Neuronal stem cell (in vitro differentiated cells): ENCODE measurements at places on chromosomes 4 and X.
A peak's percentile ranks its signal among the peaks of the same experiment; 100 is the strongest.

- H3K36me3 ChIP-seq, result no peaks in the 10 kb centered on the region
- H3K4me3 ChIP-seq, result no peak overlapping the region
- DNase-seq, result no peak
Measured at GRCh38 chr4:15333692-15334633, 93.9 kb upstream of the C1QTNF7 start.

GRCh38 chrX:133171962-133172708 is 46.0 kb downstream of the TFDP3 start:
- no peaks in the 10 kb centered on the region for H3K36me3 ChIP-seq
- peak; percentile 3 for DNase-seq
- H3K4me1 ChIP-seq, result no peaks in the 10 kb centered on the region
- H3K27ac ChIP-seq, result no peak overlapping the region
- H3K4me3 ChIP-seq, result no peak overlapping the region
- peaks cover 10% of the 10 kb centered on the region for H3K27me3 ChIP-seq

GRCh38 chrX:53678667-53679066 is 7.9 kb downstream of the HUWE1 start:
- DNase-seq, result no peak
- H3K4me1 ChIP-seq, result no peaks in the 10 kb centered on the region
- H3K36me3 ChIP-seq, result peaks cover 5% of the 10 kb centered on the region
- no peaks in the 10 kb centered on the region for H3K27me3 ChIP-seq

DNA sequence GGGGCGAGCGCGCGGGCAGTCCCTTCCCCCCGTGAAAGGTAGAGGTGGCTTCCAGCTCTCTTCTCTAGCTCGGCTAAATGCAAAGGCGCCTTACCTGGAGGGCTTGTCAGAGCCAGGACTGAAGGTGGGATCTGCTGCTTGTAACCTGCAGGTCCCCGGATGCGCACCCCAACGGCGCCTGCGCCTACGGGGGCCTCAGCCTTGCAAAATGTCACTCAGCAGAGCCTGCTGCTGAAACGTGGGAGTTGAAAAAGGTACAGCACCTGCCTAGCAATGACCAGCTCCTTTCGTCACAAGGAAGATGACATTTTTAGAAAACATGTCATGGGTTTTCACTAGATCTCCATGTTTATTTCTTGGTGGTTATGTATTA is 583 bp downstream of the ABHD18 start:
- no peaks in the 10 kb centered on the region for H3K4me1 ChIP-seq
- H3K27me3 ChIP-seq, result no peaks in the 10 kb centered on the region
- H3K4me3 ChIP-seq, result peak overlapping the region; percentile 97
- DNase-seq, result no peak

DNA sequence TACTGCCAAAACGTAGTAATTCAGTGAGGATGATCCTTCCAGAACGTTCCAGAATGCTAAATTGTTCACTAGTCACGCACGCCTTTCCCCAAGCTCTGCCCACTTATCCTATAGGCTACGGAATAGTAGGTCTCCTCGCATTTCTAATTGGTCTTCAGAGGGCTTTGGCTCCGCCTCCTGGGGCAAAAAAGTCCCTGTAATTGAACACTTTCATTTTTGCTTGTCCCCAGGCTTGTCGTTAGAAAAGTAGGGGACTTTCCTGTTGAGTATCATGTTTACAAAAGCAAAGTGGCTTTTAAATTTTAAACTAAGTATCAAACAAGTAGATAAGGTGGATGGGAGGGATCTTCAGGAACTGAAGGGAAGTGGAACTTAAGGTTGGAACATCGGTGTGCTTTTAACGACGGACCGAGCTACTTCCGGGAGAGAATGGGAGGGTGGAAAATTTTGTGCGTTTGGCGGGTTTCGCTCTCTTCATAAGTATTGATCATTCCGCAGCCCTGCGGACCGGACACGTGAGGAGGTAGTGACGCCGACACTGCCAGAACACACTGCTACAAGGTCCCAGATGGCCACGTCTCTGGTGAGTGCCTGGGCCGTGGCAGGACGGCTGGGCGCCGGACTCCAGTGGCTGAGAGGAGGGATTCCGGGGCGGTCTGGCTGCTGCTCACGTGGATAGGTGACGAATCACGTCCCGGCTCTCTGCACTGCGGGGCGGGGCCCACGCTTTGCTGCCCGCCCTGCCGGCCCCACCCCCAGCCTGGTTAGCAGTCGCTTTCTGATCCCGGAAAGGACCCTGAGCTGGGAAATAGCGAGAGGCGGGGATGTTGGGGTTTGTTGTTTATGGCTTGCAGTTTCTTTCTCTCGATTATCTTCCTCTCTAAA is at the start of gene NXT2:
NXT2 (plus strand) TSS at position 406 of the 885 bp plus-strand sequence; CDS start at position 569, 163 bp downstream.
- H3K27me3 ChIP-seq, result no peaks in the 10 kb centered on the region
- no peaks in the 10 kb centered on the region for H3K4me1 ChIP-seq
- peak within 1 kb of the TSS; percentile 82 for H3K27ac ChIP-seq

DNA sequence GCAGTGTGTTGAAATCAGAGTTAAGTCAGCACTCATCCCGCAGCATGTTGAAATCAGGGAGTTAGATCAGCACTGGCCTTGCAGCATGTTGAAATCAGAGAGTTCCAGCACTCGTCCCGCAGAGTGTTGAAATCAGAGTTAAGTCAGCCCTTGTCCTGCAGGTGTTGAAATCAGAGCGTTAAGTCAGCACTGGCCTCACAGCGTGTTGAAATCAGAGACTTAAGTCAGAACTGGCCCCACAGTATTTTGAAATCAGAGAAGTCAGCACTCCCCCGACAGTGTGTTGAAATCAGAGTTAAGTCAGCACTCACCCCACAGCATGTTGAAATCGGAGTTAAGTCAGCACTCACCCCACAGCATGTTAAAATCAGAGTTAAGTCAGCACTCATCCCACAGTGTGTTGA is 10.9 kb upstream of the UVSSA start:
- H3K4me3 ChIP-seq, result no peak overlapping the region
- H3K36me3 ChIP-seq, result peaks cover 81% of the 10 kb centered on the region
- H3K27me3 ChIP-seq, result no peaks in the 10 kb centered on the region
- H3K4me1 ChIP-seq, result no peaks in the 10 kb centered on the region

DNA sequence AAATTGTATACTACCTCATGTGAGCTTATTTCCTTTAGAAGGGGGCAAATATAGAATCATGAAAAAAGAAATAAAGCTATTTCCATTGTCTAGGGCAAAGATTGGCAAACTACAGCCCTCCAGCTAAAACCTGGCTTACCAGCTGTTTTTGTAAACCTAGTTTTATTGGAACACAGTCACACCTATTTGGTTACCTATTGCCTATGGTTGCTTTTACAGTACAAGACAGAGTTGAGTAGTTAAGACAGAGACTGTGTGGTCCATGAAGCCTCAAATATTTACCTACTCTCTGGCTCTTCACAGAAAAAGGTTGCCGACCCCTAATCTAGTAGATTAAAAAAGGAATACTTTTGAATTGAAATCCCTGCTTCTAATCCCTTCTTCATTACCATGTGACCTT is 88.8 kb upstream of the ENPP6 start:
- H3K27ac ChIP-seq, result no peak overlapping the region
- H3K27me3 ChIP-seq, result no peaks in the 10 kb centered on the region
- DNase-seq, result no peak
- no peaks in the 10 kb centered on the region for H3K4me1 ChIP-seq
- H3K4me3 ChIP-seq, result no peak overlapping the region

- no peaks in the 10 kb centered on the region for H3K36me3 ChIP-seq
- no peak overlapping the region for H3K27ac ChIP-seq
- no peak overlapping the region for H3K4me3 ChIP-seq
- no peaks in the 10 kb centered on the region for H3K27me3 ChIP-seq
- no peak for DNase-seq
Measured at GRCh38 chr4:124631760-124632159, 80.8 kb downstream of the ANKRD50 start.

- no peaks in the 10 kb centered on the region for H3K27me3 ChIP-seq
- no peaks in the 10 kb centered on the region for H3K4me1 ChIP-seq
Measured at GRCh38 chr4:42234817-42235216, 82.4 kb upstream of the BEND4 start.

- no peaks in the 10 kb centered on the region for H3K27me3 ChIP-seq
- H3K27ac ChIP-seq, result peak overlapping the region; percentile 87
- H3K36me3 ChIP-seq, result peaks cover 8% of the 10 kb centered on the region
- no peaks in the 10 kb centered on the region for H3K4me1 ChIP-seq
- peak overlapping the region; percentile 100 for H3K4me3 ChIP-seq
- no peak for DNase-seq
Measured at GRCh38 chrX:41085512-41085877, 250 bp downstream of the USP9X start.

DNA sequence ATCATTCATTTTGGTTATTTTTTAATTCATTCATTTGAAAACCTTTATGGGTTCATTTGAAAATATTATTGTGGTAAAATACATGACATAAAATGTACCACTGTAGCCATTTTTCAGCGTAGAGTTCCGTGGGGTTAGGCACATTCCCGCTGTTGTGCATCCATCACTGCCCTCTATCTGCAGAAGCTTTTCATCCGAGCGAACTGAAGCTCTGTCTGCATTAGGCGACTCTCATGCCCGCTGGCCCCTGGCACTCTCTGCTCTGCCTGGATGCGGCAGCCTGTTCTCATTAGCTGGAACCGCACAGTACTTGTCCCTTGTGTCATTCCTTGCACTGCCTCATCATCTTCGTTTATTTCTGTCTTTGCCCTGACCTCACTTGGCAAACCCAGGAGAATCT is 17.5 kb downstream of the CFAP99 start:
- no peak overlapping the region for H3K4me3 ChIP-seq
- peaks cover 30% of the 10 kb centered on the region for H3K27me3 ChIP-seq
- no peaks in the 10 kb centered on the region for H3K36me3 ChIP-seq
- DNase-seq, result no peak
- H3K4me1 ChIP-seq, result peaks cover 5% of the 10 kb centered on the region
- H3K27ac ChIP-seq, result no peak overlapping the region

DNA sequence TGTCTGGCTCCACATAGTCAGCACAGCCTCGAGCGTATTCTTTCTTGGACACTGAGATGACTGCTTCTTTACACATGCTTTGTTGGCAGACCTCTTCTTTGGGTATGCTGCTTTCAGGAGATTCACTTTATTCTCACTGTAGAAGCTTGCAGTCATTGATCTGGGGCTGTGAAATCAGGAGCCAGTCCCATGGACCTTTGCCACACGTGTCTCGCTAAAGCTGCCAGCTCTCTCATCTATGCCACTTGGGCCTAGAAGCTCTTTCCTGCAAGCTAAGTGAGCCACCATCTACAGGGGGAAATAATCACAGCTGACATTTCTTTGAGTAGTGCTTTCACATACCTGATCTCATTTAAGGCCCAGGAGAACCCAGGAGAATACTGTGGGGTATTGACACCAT is 5.0 kb downstream of the RASL11B start:
- no peak for DNase-seq
- H3K4me1 ChIP-seq, result peaks cover 12% of the 10 kb centered on the region
- H3K27ac ChIP-seq, result no peak overlapping the region
- H3K4me3 ChIP-seq, result no peak overlapping the region
- H3K36me3 ChIP-seq, result peaks cover 41% of the 10 kb centered on the region
- no peaks in the 10 kb centered on the region for H3K27me3 ChIP-seq

GRCh38 chr4:174520660-174521059 is 1.6 kb downstream of the HPGD start:
- no peak for DNase-seq
- no peaks in the 10 kb centered on the region for H3K36me3 ChIP-seq
- no peaks in the 10 kb centered on the region for H3K27me3 ChIP-seq
- peaks cover 6% of the 10 kb centered on the region for H3K4me1 ChIP-seq

GRCh38 chr4:11821772-11822430 is 393.2 kb upstream of the HS3ST1 start:
- H3K4me3 ChIP-seq, result no peak overlapping the region
- no peaks in the 10 kb centered on the region for H3K36me3 ChIP-seq
- peak overlapping the region; percentile 67 for H3K27ac ChIP-seq
- DNase-seq, result peak; percentile 21
- H3K27me3 ChIP-seq, result no peaks in the 10 kb centered on the region

DNA sequence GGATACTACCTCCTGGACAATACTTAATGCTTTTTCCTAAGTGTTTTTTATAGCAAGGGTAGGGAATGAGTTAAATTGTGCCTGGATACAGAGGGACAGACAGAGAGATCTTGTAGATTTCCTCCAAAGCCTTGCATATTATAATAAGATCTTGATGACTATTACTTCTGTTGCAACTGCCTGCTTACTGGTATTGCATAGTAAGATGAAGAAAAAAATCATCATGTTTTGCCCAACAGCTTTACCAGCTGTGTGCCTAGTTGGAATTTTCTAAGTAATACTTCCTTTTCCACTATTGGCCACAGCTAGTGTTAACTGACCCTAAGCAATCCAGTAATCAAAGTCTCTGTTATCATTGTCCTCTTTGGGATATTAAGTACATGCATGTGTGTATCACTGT is 139.0 kb downstream of the DCK start:
- no peaks in the 10 kb centered on the region for H3K27me3 ChIP-seq
- H3K36me3 ChIP-seq, result no peaks in the 10 kb centered on the region
- DNase-seq, result no peak
- no peak overlapping the region for H3K27ac ChIP-seq

DNA sequence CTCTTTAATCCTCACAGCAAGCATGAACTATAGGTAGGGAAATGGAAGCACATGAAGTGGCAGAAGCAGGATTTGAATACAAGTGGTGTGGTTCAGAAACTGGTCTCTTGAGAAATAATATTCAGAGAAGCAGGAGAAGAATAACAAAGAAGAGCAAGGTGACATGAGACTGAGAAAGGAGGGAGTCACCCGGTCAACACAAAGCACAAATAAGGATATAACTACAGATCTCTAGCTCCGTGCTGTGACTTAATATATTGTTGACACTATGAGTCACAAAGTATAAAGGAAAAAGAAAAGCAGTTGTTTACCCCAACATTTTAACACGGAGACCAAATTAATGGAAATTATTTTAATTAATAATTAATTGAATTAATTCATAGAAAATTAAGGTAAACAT is 204.5 kb downstream of the CPE start:
- no peaks in the 10 kb centered on the region for H3K36me3 ChIP-seq
- no peak overlapping the region for H3K27ac ChIP-seq
- H3K4me1 ChIP-seq, result no peaks in the 10 kb centered on the region
- no peaks in the 10 kb centered on the region for H3K27me3 ChIP-seq

- H3K4me3 ChIP-seq, result no peak overlapping the region
- no peak for DNase-seq
- no peak overlapping the region for H3K27ac ChIP-seq
Measured at GRCh38 chrX:45712067-45712466, 511.4 kb upstream of the DIPK2B start.

DNA sequence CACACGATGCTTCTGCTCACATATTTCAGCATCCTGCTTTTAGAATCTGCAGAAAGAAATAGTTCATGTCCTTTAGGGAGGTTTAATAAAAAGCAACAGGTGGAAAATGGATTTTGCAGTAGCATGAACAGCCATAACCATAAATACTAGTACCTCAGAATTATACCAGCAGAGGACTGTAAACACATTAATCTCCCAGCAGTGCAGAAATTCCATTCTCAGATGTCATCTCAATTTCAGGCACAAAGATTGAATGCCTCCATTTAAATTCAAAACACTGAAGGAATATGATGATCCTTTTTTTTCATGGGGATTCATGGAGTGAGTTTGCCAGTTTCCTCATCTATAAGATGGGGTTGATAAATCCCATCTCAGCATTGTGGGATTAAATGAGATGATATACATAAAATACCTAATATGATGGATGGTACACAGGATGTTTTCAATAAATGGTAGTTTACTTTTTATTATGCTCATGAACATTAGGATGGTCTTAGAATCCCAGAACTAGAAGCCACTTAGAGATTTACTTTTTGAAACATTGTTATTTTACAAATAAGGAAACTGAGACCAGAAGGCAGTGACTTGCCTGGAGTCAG is 566 bp upstream of the LIMCH1 start:
- no peaks in the 10 kb centered on the region for H3K36me3 ChIP-seq
- no peak for DNase-seq
- H3K4me3 ChIP-seq, result no peak overlapping the region
- H3K27me3 ChIP-seq, result no peaks in the 10 kb centered on the region
